Fibroblast of skin of right biceps (primary cell): ENCODE measurements at places on chromosomes 1 and 21.

DNA sequence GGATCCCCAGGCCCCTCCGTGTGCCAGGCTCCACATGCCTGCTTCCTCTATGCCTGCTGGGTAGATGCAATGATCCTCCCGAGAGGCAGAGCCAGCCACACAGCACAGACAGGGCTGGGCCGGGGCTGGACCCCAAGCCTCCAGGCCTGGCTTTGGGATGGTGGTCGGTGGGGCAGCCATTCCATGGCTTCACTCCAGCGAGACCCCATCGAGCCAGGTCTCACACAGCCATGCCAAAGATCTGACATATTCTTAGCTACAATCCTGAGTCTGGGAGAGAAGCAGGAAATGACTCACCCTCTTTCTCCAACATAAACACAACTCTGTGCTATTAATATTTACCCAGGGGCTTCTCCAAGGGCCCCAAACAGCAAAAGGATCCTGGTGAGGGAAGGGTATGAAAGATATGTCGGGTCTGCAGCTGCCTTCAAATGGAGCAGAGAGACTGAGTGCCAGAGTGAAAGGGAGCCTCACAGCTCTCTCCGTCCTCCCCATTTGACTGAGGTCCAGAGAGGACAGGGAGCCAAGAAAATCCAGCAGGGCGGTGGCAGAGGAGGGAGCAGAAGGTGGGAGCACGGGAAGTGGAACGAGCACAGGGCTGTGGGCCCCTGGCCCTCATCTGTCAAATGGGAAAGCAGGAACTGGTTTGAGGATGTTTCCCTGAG, 639.5 kb downstream of the MATN1 start:
- peak; percentile 87 for DNase-seq

GRCh38 chr1:234143681-234144080, 229.6 kb upstream of the COA6 start:
- DNase-seq, result no peak

DNA sequence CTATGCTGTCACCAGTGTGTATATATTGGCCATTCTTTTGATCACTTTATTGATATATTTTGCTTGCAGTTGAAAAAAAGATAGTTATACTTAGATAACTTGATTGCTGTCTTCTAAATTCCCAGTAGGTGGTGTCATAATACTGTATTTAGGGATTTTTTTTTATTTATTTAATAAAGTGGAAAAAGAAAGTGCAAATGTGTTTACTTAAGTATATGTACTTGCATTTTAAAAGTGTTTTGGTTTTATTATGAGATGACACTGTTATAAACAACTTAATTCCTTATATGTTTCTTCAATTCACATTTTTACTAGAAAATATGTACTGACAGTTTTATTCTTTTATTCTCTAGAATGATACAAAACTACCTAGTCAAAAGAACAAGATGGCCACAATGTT, 164.8 kb downstream of the USP25 start:
- DNase-seq, result peak; percentile 28

- DNase-seq, result no peak
Observed at GRCh38 chr1:74399249-74399648, 113.2 kb downstream of the LRRC53 start.

DNA sequence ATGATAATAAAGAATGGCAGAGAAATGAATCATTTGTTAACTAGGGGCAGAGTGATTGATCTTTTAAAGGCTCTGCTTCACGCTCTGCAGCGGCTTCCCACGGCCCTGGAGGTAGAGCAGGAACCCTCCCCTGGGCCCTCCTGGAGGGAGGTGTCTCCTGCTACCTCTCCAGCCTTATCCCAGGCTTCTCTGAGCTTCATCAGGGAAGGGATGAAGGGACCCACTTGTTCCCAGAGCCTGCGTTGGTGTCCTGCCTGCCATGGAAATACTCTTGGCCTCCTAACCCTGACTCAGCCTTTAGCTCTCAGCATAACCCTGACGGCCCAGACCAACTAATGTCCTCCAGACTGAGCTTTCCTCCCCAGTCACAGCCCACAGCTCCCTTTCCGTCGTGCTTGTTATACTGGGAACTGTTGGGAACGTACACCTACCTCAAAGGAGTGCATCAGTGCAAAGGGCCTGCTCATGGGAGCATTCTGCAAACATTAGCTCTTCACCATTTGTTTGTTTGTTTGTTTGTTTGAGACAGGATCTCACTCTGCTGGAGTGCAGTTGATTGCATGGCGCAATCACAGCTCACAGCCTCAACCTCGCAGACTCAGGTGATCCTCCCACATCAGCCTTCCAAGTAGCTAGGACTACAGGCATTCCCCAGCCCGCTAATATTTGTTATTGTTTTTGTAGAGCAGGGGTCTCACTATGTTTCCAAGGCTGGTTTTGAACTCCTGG, 17.4 kb upstream of the HNRNPU start:
- no peak for DNase-seq

DNA sequence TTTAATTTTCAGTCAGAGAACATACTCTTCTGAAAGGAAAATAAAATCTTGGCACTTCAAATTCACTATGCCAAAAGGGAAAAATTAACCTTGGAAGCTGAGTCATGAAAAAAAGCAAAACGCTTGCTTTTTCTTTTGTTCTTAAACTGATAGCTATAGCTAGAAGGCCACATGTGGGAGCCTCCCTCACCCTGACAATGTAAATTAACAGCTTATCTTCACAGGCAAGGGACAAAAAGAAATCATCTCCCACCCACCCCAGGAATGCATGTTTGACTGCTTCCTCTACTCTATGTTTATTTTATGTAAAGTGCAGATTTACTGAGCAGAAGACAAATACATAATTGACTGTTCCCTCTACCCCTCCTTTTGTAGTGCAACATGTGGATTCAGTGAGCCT, 38.0 kb downstream of the EBNA1BP2 start:
- no peak for DNase-seq

- DNase-seq, result no peak
Observed at GRCh38 chr1:106964495-106964894, 92.0 kb upstream of the PRMT6 start.

GRCh38 chr1:45762291-45762690, 11.8 kb upstream of the IPP start:
- DNase-seq, result no peak

DNA sequence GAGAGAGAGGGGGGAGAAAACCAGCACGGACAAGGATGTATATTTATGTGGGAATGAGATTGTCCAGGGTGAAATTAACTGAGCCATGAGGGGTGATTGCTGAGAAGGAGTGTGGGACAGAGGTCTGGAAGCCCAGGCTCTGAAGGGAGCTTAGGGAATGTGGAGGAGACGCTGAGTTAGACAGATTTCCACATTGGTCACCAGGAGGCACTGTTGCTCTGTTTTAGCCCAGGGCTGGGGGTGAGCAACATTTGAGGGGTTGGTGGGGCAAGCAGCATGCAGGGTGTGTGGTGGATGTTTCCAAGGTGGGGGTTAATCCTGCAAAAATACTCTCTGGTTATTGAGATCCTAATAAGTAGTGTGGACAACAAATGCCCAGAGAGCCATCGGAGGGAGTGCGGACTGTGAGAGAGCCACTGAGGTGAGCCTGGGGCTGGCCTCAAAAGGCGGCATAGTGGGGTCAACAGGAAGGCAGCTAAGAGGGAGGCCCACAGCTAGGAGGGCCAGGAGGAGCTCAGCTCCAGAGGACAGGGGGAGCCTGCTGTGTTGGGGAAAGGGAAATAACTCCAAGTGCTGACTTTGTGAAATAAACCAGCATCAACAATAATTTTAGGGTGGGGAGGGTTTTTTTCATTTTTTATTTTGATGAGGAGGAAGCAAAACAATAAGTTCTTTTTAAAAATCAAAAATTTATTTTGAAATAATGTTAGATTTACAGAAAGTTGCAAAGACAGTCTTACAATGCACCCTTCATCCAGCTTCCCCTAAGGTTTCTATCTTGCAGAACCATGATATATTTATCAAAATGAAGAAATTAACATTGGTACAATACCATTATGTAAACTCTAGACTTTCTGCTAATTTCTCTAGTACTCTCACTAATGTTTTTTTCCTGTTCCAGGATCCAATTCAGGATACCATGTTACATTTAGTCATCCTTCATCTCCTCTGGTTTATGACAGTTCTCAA, 82.8 kb upstream of the CD34 start:
- DNase-seq, result no peak

DNA sequence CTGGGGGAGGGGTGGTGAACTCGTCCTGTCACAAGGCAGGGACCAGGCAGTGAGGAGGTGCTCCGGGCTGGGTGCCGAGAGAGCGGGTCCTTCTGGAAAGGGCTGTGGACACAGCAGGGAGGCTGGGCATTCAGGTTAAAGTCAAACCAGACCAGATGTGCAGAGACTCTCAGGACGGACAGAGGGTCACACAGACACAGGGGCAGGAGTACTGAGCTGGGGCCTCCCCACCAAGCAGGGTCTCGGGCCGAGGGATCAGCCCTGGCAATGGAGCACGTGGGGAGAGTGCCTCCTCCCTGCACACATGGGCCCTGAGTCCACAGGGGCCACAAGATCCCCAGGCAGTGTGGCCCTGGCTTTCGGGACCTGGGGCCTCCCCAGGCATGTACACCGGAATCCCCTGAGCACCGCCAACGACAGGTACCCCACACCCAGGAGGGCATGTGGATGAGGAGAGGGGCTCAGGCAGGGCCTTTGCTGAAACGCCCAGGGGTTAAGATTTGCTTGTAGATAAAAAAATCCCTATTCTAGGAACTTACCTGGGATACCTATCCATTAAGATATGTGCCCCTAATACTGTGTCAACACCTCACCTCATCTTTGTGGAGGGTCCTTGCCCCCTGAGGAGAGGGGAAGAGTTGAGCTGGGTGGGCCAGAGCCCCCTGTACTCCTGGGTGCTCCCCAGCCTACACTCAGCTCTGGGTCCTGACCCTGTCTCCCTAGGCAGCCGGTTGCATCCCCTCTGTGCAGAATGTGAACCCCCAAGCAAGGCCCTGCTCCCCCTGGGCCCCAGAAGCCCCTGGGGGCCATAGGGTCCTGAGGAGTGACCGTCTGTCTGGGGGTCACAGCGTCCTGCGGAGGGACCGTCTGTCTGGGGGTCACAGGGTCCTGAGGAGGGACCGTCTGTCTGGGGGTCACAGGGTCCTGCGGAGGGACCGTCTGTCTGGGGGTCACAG, 46.9 kb upstream of the ADARB1 start:
- DNase-seq, result no peak

DNA sequence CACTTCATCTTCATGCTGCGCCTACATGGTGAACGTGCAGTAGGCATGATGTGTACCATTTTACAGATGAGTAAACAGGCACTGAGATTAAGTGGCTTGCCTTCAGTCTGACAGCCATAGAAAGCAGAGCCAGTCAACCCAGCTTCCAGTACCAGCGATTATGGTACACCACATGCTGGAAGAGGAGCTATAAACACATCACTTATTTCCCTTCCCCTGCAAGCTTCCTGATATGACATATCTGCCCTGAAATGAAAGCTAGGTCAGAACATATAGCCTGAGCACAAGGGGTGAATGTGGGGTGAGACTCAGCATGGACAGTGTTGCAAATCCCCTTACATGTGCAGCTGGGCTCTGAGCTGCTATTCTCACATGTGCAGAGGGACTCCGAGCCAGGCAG, 33.8 kb upstream of the IL20 start:
- DNase-seq, result no peak

DNA sequence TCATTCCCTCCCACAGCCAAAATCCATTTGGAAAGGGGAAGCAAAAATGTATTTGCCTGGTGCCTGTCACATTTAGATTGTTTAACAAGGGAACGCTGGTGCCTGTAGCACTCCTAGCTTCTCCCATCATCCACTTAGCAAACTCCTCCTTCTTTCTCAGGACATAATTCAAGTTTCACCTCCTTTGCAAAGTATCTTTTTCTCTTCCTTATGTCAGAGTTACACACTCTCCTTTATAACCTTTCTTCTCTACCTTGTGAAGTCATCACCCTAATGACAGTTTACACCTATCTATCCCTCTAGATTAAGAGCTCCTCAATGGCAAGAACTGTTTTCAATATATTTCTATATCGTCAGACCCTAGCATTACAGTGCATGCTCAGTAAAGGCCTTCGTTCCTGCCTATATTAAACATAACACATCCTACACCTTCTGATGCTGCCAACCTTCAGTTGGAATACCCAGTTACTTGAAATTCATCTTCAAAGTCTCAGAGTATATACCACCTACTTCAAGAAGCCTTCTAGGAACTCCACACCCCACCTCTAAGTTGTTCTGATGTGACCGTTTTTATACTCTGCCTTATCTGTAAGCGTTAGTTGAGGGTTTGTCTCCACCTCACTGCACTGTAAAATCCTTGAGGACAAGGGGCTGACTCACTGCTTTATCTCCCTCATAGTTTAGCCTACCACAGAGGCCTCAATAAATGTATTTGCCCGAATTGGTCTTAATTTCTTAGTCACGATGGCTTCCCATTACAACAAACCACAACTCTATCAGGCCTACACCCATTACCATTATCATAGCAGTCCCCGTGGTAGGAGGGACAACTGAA, 1.0 kb upstream of the EPS15 start:
- DNase-seq, result peak; percentile 74

DNA sequence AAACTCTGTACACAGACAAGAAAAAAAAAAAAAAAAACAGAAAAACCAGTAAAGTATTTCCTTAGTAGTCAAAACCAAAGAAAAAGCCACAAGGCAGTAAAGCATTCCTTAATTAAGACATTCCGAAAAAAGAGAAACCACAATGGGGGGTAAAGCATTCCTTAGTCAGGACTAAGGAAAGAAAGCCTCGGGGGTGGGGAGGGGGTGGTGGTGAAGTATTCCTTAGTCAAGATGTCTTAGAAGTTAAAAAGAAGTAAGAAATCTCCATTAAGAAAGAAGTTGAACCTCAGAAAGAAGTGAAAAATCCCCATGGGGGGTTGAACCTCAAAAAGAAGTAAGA, 28.2 kb upstream of the FMO1 start:
- DNase-seq, result peak; percentile 97

DNA sequence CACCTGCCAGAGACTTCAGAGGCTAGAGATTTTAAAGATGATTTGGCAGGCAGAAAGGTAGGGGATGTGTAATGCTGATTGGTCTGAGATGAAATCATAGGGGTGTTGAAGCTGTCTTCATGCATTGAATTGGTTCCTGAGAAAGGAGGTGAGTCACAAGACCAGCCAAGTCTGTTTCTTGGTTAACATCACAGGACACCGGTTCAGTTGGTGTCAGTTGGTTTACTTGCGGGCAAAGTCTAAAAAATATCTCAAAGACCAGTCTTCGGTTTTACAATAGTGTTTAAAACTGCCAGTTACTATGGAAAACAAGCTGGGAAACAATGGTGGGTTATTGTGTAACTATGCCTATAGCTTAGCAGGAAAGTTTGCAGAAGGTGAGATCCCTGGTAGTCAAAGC, 305.9 kb downstream of the BARHL2 start:
- DNase-seq, result no peak

- DNase-seq, result peak; percentile 1
Observed at GRCh38 chr1:238710697-238711096, 675.7 kb upstream of the CHRM3 start.

GRCh38 chr1:160612613-160613218, 33.4 kb upstream of the CD84 start:
- DNase-seq, result no peak

GRCh38 chr1:103108376-103109150, at the start of gene COL11A1:
TSS of gene COL11A1 (minus strand) at chr1:103108522. CDS start at chr1:103108178, 344 bp downstream.
- DNase-seq, result peak; percentile 77

GRCh38 chr21:46083791-46084561, 13.9 kb upstream of the COL6A2 start:
- no peak for DNase-seq

- DNase-seq, result no peak
Observed at GRCh38 chr1:2014741-2015735, 4.1 kb upstream of the GABRD start.

GRCh38 chr1:221637641-221638041, 104.2 kb downstream of the DUSP10 start:
- DNase-seq, result peak; percentile 46
